Effector memory CD4-positive, alpha-beta T cell (primary cell): ENCODE measurements at places on chromosomes 16 and 17.

- no peak for DNase-seq
Measured at GRCh38 chr16:2056077-2056476, 8.3 kb downstream of the TSC2 start.

DNA sequence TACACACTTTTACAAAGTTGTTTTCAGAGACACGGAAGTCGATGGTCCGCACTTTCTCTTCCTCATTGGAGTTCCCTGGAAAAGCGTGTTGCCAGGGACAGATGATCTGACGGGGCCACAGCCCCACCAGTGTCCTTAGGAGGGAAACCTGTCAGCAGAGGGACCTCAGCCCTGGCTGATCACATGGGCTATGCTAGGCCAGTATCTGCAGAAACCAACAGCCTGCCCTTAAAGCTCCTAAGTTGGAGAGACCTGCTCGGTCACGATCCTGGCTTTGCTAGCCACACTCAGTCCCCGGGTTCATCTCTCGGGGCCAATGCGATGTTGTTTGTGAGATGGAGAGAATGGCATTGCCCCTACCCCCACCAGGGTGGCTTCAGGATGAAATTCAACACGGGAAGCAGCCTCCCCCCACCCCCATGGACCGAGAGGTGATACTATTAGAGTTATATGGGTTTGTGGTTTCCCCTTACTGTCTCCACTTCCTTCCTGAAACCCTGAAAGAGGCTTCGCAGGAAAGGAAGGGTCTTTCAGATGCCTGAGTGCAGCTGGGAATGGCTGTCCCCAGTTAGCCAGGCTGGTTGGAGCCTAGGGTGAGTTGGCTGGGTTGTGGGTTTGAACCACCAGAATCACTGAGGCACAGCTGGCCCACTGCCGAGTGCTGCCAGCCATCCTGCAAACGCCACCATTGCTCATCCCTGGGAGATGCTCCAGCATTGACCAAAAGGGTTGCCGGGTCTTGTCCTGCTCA is 16.6 kb downstream of the RMI2 start:
- DNase-seq, result peak; percentile 12

- no peak for DNase-seq
Measured at GRCh38 chr16:49615576-49615975, 240.3 kb downstream of the ZNF423 start.

- no peak for DNase-seq
Measured at GRCh38 chr17:40598301-40598618, 33.0 kb upstream of the CCR7 start.

GRCh38 chr16:84175350-84176081 is 11.3 kb downstream of the TAF1C start:
- DNase-seq, result no peak

- no peak for DNase-seq
Measured at GRCh38 chr17:11996722-11997146, 541 bp downstream of the ZNF18 start.

DNA sequence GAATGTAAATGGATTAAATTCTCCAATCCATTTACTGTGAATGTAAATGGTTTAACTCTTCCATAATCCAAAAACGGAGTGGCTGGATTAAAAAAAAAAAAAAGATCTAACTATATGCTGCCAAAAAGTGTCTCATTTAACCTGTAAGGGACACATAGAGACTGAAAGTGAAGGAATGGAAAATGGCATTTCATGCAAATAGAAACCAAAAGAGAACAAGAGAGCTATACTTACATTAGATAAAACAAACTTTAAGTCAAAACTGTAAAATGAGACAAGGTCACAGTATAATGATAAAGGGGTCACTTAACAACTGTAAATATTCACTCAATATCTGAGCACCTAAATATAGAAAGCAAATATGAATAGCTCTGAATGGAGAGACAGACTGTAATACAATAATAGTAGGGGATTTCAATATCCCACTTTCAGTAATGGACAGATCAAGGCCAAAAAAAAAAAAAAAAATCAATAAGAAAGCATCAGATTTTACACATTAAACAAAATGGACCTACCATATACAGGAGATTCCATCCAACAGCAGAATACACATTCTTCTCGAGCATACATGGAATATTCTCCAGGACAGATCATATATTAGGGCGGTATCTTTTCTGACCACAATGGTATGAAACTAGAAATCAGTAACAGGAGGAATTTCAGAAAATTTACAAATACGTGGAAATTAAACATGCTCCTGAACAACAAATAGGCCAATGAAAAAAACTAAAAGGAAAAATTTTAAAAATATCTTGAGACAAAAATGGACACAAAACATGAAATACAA is 36.4 kb downstream of the CDR2 start:
- DNase-seq, result no peak

- DNase-seq, result no peak
Measured at GRCh38 chr16:27789150-27789549, 239.2 kb downstream of the KATNIP start.

DNA sequence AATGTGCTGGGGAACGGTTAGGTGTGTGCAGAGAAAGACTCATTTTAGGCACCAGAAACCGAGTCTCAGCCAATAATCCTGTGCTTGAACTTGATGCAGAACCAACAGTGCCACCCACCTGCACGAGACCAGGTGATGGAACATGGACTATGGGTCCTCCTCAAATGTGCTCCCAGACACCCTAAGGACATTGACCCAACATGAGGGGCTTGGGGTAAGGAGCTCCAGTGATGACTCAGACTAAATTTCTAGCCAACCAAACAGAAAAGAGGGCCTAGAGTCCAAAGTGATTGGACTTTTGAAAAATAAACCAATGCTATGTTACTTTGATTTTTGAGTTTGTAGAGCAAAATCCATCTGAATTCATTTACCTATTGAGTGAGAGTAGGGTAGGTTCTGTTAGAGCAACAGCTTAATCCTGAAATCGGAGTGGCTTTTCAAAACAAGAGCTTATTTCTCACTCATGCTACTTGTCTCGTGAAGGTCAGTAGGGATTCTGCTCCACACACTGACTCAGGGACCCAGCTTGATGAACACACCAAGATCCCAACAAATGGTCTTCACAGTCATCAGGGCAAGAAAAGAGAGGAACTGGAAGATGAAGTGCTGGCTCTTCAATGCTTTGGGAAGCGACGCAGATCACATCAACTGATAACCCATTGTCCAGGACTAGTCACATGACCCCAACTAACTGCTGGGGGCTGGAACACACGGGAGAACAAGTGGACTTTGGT is 21.8 kb downstream of the FAM20A start:
- DNase-seq, result no peak

DNA sequence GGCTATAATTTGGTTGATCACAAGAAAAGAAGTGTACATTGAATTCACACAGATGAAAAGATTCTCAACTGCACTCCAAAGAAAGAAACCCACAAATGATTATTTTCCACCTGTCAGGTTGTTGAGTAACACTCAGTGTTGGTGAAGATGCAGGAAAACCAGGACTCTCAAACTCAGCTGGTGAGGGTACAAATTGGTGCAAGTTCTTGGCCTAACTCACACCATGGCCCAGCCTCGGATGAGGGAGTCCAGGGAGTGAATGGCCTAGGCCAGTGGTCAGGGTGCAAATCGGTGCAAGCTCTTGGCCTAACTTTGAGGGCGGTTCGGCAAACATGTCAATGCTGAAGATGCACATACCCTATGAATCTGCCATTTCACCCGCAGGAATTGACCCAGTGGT is 8.6 kb downstream of the SCNN1B start:
- no peak for DNase-seq

DNA sequence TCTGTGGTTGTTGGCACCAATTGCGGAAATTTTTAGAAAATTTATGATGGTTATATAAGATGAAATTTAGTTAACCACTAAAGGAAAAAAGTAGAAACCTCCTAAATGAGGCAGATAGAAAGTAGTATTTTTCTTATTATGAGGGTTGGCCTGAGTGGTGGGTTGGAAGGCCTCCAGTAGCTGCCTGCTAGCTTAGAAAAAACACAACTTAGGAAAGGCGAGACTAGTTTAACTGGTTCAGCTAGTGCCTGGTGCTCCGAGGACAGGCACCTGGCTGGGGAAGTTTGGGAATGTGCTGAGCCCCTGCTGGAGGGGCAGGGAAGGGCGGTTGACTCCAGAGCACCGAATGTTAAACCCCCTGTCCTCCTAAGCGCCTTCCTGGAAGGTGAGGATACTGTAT is 19.9 kb downstream of the LDHD start:
- no peak for DNase-seq

DNA sequence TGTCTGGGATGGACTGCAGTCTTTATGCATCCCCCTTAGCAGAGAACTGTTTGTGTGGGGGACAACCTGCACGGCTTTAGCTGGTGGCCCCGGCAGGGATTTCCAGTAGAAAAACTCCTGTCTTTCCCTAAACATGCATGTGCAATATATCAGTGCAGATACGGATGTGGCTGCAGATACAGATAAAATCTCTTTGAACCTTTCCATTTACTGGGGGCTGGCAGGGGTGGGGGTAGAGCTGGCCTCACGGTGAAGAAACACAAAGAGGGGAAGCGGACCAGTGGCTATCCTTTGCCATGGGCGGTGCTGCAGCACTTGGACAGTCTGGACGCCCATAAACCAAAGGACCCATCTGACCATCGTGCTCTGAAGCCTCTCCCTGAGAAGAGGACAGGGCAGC is 201.3 kb downstream of the ZFHX3 start:
- no peak for DNase-seq

- DNase-seq, result no peak
Measured at GRCh38 chr16:930511-930910, 40.3 kb downstream of the LMF1 start.

DNA sequence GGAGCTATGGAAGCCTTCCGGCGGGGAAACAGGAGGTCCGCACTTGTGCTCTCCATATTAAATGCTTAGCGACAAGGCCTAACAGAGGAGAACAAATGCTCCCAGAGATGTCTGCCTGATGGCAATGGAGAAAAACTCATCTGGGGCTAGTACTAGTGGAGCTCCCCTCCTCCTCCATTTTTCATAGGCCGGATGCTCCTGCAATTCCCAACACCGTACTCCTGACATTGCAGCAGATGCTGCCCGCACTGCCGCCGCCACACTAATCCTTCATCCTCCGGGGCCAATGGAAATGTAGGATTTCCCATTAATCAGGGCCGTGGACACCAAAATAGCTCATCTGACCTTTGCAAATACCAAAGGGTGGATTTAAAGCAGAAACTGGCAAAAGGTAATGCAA is 27.5 kb downstream of the TOM1L2 start:
- DNase-seq, result no peak

- peak; percentile 16 for DNase-seq
Measured at GRCh38 chr17:59754552-59754951, 47.1 kb downstream of the VMP1 start.

DNA sequence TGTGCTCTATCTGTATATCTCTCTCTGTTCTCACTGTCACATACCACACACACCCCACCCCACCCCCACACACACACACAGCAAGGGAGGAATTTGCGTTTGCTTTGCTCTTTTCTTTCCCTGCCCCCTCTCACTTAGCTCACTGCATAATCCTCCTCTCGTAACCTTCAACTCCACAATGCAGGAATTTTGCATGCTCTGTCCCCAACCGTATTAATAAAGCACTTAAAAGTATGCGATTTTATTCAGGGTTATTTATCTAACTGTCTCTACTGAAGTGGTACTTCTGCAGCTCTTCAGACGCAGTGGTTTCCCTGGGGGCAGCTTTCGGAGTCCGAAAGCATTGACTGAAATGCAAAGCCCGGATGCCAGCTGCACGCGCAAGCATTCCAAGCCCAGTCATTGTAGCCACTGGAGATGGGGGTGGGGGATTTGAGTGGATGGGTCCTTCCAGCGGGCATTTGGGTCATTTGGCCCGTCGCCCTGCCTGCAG is 105.4 kb upstream of the RBFOX1 start:
- DNase-seq, result no peak

GRCh38 chr16:20851601-20852000 is 45.3 kb downstream of the REXO5 start:
- DNase-seq, result no peak

GRCh38 chr17:79549141-79549915 is 61.5 kb downstream of the RBFOX3 start:
- DNase-seq, result no peak

- peak; percentile 43 for DNase-seq
Measured at GRCh38 chr17:38349097-38349730, 2.4 kb upstream of the SOCS7 start.

- DNase-seq, result no peak
Measured at GRCh38 chr16:82657239-82657638, 30.5 kb downstream of the CDH13 start.

DNA sequence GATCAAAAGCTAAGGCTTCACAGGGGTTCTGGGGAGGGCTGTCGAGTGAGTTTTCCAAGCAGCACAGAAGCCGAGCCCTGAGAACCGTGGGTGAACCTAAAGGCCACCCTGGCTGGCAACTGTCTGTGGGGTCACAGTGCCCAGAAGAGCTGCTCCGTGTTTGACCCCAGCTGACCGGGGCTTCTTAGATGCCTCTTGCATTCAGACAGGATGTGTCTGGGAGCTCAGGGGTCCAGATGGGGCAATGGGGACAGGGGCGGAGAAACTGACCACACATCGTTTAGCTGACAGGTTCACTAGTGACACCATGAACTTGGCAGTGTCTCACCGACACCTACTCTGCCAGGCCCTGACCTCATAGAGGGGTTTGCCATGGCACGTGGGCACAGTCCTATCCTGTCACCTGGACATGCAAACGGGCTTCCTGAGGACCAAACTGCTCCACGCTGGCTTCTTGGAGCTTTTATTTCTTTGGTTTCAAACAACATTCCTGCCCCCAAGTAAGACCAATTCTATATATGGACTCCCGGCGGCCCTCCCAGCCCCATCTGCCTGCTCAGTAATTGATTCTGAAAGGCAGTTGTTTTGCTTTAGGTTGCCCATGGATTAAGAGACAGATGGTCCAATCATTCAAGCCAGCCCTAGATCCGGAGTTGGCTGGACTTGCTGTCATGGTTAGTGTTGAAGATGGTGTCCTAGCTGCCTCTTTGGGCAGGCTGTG is 22.2 kb downstream of the WSCD1 start:
- DNase-seq, result no peak

GRCh38 chr16:86457501-86458148 is 52.7 kb upstream of the FOXF1 start:
- DNase-seq, result no peak

DNA sequence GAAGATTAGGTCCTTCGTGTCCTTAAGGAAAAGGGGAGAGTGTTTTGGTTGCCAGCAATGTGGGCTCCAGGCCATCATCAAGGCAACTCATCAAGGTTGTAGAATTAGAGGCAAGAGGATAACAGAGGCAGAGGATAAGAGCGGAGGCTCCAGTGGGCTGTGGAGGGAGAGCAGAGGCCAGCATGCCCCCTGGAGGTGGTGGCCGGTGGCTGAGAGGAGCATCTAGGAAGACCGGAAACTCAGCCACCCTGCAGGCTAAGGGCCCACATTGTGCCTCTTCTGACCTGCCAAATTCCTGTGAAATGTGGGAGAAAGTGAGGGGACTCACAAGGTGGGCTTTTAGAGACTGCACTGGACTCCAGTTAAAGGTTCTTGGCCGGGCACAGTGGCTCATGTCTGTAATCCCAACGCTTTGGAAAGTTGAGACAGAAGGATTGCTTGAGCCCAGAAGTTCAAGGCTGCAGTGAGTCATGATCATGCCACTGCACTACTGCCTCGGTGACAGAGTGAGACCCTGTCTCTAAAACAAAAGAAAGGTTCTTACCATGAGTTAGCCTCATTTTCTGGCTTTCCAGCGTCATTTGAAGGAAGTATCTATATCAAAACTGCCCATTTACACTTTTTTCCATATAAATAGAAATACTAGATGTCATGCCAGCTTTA is 62.7 kb upstream of the ADORA2B start:
- DNase-seq, result no peak
